ENCODE measurements at places on chromosomes 1 and 21.

DNA sequence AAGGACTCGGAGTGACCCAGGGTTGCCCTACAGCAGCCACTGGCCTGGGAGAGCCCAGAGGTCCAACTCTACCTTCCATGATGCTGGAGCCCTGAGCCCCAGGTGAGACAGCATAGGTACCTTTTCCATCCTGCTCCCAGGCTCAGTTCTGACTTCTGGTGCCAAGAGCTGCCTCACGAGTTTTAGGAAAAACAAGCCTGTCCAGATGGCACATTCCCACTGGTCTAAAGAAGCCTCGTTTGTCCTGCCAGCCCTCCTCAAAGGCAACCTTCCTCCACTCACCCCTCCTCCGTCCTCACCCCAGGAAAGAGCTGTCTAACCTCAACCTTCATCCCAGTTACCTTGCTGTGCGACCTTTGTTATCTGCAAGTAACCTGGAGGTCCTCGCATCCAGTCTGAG is 53.5 kb upstream of the PRELP start:
- DNase-seq = no peak

DNA sequence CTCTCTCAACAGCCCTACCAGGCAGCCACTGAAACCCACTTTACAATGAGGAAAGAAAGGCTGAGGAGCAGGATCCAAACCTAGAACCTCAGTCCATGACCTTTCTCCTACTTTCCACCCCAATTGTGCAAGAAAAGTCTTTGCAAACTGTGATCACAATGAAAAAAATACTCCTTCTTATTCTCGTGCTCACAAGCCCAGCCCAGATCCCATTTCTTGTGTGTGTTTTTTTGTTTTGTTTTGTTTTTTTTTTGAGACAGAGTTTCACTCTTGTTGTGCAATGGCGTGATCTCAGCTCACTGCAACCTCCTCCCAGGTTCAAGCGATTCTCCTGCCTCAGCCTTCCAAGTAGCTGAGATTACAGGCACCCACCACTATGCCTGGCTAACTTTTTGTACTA is 97.7 kb downstream of the CRYAA start:
- no peak for DNase-seq

- peak; percentile 33 for DNase-seq
Observed at GRCh38 chr1:54297596-54298283, 97.8 kb downstream of the MRPL37 start.

GRCh38 chr1:108828074-108828961 is 28.6 kb downstream of the AKNAD1 start:
- peak; percentile 70 for DNase-seq

GRCh38 chr1:2415801-2416208 is 3.4 kb upstream of the PEX10 start:
- DNase-seq = no peak

DNA sequence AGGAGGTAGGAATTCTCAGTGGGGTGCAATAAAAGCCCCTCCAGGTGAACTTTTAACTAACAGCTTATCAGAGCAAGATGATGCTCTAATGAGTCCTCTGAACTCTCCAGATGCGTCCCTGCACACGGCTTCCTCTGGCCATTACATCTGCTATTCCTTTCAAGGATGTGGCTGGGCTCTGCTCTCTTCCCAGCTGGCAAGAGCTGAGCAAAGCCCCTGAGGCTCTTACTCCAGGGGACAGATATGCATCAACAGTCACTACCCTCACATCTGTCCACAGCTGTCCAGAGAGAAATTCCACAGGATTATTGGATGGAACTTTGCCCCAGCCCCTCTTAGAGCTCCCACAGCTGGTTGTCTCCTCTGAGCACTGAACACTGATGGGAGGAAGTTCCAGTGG is 267.8 kb downstream of the C1orf94 start:
- no peak for DNase-seq

DNA sequence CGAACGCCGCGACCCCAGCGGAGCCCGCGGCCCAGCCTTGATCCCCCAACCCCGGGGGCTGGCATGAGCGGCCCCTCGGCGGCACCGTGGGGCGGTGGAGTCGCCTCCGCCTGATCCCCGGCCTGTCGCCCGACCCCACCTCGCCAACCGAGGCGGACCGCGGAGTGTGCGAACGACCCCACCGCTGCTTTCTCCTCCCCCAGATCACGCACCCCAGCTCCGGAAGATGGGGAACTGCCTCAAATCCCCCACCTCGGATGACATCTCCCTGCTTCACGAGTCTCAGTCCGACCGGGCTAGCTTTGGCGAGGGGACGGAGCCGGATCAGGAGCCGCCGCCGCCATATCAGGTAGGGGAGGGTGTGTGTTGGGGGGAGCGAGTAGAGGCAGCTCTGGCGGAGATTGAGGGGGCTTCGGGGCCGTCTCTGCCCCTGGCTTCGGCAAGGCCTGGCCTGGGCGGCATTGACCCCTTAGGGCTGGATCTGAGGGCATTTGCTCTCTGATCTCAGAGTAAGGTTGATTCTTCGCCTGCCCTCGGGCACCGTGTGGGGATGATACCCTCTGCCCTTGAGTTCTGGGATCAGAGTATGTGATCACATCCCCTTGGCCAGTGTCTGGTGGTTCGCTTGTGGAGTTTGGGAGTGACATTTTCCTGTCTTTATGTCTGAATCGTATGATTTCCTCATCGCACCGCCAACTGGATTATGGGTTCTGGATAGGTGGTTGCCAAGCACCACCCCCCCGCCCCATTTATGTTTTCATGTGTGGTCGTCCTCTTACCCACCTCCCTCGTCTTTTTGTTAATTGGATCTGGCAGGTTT is 668 bp downstream of the RNF11 start:
- DNase-seq = peak; percentile 22

DNA sequence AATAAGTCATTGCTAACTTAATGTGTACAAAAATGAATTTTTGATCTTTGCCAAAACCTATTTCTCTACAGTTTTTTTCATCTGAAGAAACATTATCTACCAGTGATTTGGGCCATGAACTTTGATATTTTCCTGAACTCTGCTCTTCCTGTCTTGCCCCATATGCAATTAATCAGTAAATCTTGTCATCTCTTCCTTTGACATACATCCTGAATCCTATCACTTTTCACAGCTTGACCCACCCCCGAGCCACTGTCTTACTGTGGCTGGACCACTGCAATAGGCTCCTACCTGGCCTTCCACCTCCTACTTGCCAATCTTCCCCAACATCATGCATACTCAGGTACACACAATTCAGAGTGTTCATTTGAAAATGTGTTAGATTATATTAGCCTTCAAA is 46.4 kb downstream of the RGS13 start:
- DNase-seq = no peak

DNA sequence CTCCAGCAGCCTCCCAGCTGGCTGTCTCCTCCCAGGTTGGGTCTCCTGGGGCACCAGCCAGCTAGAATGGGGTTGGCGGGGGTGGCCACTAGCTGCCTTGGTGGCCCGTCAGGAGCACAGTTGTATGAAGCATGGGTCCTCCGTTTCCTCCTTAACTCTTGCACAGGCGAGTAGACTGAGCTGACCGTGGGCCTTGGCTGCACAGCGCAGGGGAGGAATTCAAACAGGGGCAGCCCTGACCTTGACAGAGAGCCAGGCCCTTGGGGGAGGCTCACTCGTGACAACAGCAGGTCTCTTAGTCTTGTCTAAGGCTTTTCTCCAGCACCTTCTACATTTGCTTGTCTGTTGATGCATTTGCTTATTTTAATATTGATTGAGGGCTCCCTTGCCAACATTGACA is 114.1 kb downstream of the PRDM2 start:
- no peak for DNase-seq

GRCh38 chr21:41536076-41536826 is 28.3 kb upstream of the TMPRSS2 start:
- no peak for DNase-seq

- DNase-seq = no peak
Observed at GRCh38 chr21:34926803-34927467, 122.2 kb downstream of the RUNX1 start.

- DNase-seq = no peak
Observed at GRCh38 chr1:161096530-161096929, 1.6 kb upstream of the KLHDC9 start.

GRCh38 chr1:2645143-2645542 is 12.3 kb upstream of the MMEL1 start:
- DNase-seq = no peak

DNA sequence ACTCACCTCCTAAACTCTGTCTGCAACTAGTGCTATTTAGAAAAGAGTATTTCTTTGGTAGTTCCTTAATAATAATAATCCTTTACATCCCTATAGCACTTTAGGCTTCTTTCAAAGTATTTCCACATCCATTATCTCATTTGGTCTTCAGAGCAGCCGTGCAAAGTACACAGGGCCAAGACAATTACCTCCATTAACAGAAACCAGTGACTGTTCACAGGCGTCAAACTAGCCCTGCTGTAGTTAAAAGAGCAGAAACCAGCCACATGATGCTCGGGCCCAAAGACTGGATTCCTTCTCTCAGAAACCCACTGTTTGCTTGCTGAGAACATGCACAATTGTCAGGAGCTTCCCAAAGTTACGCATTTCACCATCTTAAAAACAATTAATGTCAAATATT is 396.0 kb upstream of the DAB1 start:
- DNase-seq = no peak

GRCh38 chr1:28322194-28322593 is 6.6 kb upstream of the MED18 start:
- DNase-seq = no peak

DNA sequence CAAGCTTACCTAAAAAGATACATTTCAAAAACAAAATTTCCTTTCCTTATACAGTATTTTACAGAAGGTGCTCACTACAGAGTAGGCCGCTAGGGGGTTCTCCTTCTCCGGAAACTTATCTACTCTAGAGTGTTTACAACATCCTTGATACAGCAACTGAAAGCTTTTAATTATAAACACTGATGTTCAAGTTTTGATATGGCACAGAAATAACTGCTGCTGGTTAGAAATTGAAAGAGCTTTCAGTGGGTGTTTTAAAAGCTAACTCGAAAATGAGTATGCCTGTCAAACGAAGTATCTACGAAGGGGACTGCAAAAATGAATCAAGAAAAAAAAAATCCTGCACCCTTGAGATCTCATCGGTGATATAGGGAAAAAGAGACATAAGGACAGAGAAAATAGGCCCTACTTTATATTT is 1.0 kb downstream of the YOD1 start:
- DNase-seq = no peak

DNA sequence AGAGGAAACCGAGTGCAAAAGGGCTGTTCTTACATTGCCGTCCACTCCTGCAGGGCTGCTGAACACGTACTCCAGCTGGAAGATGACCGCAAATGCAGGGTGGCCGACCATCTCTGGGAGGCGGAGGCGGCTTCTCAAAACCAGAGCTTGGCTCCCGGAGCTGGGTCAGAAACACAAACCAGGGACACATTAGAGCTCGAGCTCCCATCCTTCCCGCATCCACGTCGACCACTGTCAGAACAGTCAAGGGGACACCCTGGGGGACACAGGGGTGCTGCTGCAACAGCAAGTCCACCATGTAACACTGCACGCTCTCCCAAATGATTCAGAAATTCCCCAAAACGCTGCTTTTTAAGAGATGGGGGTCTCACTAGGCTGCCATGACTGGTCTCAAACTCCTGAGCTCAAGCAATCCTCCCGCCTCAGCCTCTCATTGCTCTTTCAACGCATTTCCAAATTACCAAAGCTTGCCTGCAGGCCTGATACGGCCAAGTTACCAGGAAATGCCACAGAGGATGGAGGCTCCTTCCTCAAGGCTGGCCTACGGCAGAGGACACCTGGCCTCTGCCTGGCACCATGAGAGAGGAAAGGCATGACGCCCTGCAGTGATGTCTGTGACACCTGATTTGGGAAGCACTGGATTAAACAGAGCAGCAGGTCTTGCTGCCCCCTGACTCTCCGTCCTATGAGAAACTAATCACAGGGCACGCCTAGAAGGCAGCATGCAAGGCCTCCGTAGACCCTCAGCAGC is 45.0 kb downstream of the NPHP4 start:
- no peak for DNase-seq

GRCh38 chr1:217977943-217978342 is 307.1 kb upstream of the RRP15 start:
- no peak for DNase-seq

- DNase-seq = no peak
Observed at GRCh38 chr1:5734414-5734813, 257.8 kb downstream of the NPHP4 start.

DNA sequence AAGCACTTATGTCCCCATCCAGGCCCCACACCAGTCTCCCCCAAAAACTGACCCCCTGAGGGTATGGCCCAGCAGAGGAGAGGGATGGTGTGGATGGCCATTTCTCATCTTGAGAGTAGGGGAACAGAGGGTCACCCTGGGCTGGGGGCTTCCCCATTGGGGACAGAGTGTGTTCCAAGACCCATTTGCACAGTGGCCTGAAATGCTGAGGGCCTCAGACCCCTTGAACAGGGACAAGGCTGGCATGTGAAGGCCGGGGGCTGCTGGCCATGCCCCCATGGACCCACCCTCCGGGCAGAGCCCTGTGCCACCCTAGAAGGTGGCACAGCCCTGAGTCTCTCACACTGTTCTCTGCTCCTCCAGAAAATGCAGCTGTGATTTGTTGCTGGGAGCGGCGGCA is 8.0 kb downstream of the CTRC start:
- DNase-seq = no peak

- DNase-seq = no peak
Observed at GRCh38 chr1:182121787-182122186, 60.3 kb upstream of the ZNF648 start.

DNA sequence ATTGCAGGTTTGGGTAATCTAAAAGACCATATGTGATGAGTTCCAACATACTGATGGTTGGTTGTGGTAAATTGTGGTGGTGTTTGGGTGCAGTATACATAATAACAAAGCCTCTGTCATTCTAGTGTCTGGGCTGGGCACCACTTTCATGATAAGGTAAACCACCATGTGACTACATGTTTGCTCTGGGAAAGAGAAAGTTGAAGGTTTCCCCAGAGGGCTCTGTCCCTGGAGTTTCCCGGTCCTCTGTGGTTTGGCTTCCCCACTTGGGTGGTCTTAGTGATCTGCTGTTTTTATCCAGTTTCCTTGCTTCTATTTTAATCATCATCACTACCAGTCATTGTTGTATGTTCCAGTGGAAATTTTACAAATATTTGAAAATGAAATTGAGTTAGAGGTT is 55.9 kb upstream of the TSPAN2 start:
- no peak for DNase-seq

DNA sequence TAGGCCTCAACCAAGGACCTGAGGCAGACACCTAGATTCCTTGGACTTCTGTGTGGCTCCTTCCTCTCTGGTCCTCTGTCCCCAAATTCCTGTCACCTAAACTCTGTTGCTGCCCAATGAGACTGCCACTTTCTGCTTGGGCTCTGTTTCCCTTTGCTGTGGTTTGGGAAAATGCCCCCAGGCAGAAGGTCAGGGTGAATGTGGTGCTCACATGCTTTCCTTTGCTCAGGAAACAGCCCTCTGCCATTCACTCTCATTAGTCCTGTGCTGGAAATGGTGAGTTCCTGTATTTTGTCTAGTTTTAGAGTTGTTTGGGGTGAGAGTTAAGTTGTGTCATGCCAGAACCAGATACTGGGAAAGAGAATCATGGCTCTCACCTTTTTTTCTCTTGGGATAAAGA is 22.7 kb upstream of the SHE start:
- DNase-seq = no peak

GRCh38 chr1:57796616-57797015 is 372.8 kb upstream of the DAB1 start:
- DNase-seq = no peak
